Activated B cell treated with CpG ODN at 0.5 μM for 24 hours (primary cell): ENCODE measurements at places on chromosomes 1 and 21.

DNA sequence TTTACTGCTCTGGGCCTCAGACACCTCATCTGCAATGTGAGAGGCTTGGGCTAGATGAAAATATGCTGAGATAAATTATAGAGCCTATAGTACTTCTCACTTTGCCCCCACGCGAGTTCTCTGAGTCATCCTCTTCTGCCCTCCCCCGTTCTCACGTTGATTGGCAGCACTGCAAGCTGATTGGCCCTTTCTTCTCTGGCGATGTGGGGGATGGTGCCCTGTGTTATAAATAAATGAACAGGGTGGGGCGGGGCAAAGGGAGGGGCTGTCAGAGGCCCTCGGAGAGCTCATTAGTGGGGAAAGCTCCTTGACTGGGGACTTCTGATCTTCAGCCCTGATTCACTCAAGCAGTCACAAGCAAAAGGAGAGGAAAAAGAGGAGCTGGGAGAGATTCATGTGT lies 64.3 kb upstream of the ZC3H12A start:
- no peak for DNase-seq

GRCh38 chr1:26983863-26984262 lies 9.6 kb upstream of the TRNP1 start:
- no peak for DNase-seq

GRCh38 chr1:204041232-204041767 lies 31.6 kb upstream of the SOX13 start:
- DNase-seq = no peak

- DNase-seq = no peak
Observed at GRCh38 chr1:78715181-78715661, 65.6 kb downstream of the IFI44 start.

- no peak for DNase-seq
Observed at GRCh38 chr1:18261891-18262290, 154.3 kb downstream of the IGSF21 start.
